ENCODE measurements at places on chromosomes 6 and 20.

DNA sequence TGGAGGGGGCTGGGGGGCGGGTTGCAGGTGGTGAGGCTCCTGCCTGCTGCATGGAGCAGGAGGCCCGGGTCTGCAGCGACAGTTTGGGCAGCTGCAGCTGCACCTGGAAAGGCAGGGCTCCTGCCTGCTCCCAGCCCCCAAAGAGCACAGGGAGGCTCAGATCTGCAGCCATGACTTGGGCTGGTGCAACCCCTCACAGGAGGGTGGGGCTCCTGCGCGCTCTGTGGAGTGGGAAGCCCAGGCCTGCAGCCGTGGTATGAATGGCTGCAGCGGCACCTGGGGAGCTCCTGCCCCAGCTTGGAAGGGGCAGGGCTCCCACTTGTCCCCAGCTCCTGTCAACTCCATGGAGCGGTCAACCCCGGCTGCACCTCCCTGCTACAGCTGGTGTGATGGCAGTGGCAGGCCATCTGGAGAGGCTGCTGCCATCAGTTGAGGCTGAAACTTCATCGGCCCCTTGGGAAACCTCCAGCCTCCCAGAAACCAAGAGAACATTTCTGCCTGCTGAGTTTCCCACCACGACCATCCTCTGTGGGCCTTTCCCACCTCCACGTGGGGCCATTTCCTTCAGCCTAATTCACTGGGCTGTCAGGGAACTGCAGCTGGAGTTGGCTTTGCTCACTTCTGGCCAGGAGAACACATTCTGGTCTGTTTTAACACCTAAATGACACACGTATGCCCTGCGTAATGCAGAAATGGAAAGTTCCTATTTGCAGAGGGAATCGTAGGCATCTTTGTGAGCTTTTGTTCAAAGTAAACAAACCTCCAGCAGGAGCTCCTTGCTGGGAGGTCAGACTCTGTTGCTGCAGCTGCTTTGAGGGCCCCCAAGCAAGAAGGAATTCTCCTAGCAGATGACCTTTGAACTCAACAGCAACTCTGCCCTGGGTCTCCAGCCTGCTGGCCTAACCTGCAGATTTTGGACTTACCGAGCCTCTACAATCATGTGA, 429.0 kb downstream of the PREX1 start:
- DNase-seq, result no peak

- DNase-seq, result no peak
Observed at GRCh38 chr6:32975886-32976285, 7.5 kb downstream of the BRD2 start.

DNA sequence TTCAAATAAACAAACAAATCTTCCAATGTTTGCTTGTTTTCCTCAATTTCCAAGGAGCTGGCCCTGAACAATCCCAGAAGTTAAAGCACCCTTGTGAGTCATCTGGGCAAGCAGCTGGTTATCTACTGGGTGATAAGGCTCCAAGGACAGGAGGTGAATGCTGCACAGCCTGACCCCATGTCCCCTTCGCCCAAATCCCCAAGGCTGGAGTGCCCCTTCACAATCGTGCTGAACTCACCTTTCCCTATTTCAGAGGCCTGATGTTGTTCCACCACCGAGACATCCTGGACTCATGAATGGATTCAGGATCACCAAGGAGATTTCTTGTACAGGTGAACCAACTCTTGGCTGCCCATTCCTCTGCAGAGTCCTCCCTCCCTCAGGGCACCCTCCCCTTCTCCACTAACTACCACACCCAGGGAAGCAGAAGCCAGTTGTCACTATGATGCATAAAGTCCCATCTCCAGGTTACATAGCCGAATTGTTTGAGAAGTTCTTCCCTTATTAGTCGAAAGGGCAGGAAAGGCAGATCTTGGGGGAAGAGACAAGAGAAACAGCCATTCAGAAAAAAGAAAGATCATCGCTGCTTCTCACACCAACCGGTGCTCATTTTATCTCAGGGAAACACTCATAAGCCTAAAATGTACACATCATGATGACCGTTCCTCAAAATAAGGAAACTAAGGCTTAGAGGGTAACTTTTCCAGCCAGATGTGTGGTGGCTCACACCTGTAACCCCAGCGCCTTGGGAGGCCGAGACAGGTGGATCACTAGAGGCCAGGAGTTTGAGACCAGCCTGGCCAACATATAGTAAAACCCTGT, 138.8 kb upstream of the RREB1 start:
- DNase-seq, result no peak

DNA sequence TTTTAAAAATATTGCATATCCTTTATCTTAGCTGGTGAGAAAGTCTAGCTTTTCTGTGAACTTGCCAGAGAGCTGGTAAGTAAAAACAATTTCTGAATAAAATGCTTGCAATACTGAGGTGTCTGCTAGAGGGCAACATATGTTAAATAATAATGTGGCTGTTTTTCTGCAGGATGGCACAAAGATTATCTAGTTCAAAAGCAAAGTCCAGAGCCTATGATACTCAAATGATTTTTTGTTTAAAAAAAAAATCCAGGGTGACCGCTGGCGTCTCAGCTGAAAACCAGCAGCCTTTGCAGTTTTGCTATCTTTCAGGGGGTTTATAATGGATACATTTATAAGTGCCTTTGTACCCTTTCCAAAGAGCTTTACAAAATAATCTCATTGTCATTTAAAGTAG, 194.9 kb downstream of the PHACTR1 start:
- no peak for DNase-seq
